ENCODE measurements at places on chromosomes 5 and 9.

- no peak for DNase-seq
Measured at GRCh38 chr5:95262933-95263660, 21.8 kb downstream of the MCTP1 start.

- no peak for DNase-seq
Measured at GRCh38 chr9:37167456-37168047, 47.2 kb downstream of the ZCCHC7 start.

DNA sequence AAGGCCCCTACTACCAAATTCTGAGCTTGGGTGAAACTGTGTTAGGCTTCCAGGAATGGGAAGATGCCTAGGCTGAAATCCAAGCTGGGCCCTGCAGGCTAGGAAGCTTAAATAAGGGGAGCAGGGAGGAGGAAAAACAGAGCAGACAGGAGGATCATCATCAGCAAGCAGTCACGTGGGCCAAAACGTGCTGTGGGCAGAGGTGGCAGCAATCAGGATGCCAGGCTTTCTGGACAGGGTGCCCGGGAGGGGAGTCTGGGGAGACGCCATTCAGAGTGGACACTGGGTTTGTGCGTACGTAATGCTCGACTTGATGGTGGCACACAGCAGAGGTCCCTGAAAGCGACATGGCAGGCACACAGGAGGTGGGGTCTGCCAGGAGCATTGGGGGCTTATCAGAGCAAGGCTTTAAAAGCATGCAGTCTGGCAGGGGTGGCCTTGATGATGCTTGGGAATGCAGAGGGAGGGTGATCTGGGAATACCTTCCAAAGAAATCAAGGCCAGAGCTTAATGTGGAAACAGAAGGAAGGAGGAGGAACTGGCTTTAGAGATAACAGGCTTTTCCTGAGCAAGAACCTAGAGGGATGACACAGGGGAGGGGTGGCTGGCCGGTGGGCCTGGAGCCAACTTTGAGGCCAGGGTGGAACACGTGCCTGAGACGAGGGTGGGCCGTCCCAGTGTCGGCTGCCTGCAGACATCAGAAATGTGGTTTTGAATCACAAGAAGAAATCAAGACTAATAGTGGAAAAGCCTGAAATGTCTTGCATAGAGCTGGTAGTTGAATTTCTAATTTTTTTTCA lies 212.5 kb downstream of the GADD45G start:
- no peak for DNase-seq

GRCh38 chr5:19771174-19771835 lies 216.7 kb downstream of the CDH18 start:
- no peak for DNase-seq

DNA sequence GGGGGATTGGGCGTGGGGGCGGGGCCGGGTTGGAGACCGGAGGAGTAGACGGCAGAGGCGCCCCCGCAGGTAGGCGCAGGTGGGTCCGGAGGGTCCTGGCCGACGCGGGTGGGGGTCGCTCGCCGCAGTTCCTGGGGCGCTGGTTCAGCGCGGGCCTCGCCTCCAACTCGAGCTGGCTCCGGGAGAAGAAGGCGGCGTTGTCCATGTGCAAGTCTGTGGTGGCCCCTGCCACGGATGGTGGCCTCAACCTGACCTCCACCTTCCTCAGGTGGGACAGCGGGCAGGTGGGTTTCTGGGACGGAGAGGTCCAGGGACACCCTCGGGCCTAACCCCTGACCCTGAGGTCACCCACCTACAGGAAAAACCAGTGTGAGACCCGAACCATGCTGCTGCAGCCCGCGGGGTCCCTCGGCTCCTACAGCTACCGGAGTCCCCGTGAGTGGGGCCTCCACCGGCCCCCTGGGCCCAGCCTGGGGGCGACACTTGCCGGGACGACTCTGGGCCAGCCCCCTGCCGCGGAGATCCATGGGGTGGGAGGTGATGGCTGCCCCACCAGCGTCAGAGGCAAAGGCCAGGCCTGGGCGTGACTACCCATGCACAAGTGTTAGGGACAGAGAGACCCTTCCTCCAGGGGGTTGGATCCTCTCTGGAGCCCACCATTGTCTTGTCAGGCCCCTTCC lies 1.7 kb downstream of the PTGDS start:
- DNase-seq: no peak

- no peak for DNase-seq
Measured at GRCh38 chr9:12875191-12875590, 100.4 kb downstream of the LURAP1L start.

GRCh38 chr9:4196886-4197285 lies 103.0 kb downstream of the GLIS3 start:
- no peak for DNase-seq

- no peak for DNase-seq
Measured at GRCh38 chr5:38634568-38635369, 78.3 kb upstream of the LIFR start.

GRCh38 chr5:52502460-52502999 lies 285.2 kb upstream of the ITGA1 start:
- no peak for DNase-seq

- DNase-seq: no peak
Measured at GRCh38 chr9:102841376-102841775, 153.8 kb upstream of the CYLC2 start.

DNA sequence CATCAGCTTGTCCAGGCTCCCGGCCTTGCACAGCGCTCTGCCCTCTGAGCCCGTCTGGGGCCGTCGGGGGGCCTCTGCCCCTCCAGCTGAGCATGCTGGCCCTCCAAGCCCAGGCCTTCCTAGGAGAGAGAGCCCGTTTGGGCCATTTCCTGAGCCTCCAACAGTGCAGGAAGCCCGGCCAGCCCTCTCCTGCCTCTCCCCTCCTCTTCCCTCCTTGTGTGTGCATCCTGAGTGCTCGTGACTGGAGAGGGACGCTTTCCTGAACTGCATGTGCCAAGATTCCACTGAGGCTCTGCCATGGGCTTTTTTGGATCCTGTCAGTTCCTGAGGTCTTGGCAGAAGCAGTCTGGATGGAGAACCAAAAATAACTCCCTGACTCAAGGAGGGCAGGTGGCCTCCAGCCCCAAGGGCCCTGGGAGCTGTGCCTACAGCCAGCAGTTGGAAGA lies 15.6 kb downstream of the OLFM1 start:
- no peak for DNase-seq

- DNase-seq: no peak
Measured at GRCh38 chr5:133825631-133826289, 142.7 kb downstream of the C5orf15 start.

- no peak for DNase-seq
Measured at GRCh38 chr9:75715360-75715759, 175.1 kb upstream of the PCSK5 start.

DNA sequence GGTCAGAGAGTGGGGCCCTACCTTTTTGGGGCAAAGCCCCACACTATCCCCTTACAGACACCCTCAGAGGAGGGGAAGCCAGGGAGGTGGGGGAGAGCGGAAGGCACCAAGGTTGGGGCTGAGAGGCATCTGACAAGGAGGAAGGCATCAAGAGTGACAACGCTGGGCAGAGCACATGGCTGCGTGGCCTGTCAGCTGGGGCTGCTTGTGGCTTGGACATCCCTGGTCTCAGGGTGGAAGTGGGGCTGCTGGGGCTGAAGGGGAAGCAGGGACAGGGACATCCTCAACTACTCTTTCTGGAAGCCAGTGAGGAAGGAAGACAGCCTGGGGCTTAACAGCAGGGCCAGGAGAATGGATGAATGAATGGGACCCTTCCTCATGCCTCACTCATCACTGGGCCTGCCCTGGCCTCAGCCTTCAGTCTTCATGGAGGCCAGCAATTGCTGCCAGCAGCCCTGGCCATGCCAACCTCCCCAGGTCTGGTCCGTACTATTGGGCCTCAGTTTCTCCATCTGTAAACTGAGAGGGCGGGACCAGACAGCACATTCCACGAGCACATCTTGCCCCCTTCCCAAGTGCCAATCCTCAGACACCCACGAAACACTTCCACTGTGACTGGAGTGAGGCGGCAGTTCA lies 993 bp upstream of the RALGDS start:
- no peak for DNase-seq
